Caco-2 (cell line): ENCODE measurements at places on chromosomes 12 and 14.

- no peak for DNase-seq
Observed at GRCh38 chr12:65364046-65364445, 85.6 kb downstream of the MSRB3 start.

- DNase-seq = no peak
Observed at GRCh38 chr12:101455685-101456084, 19.5 kb upstream of the SPIC start.

GRCh38 chr12:2268471-2269286 lies 215.9 kb downstream of the CACNA1C start:
- DNase-seq = peak; percentile 26

DNA sequence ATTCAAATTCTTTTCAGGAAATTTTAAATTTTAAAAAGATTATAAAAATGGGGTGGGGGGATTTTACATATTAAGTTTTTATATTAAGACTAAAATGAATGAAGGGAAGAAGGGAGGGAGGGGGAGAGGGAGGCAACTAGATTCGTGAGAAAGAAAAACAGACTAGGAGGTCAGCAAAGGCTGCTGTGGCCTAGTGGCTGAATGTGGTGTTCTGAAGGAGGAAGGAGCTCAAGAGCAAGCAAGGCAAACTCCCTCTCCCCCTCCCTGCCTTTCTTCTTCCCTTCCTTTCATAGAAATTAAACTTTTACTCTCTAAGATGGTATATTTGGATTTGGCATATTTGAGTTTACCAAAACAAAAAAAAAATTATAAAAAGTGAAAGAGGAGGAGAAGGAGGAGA lies 18.1 kb downstream of the DYRK2 start:
- DNase-seq = no peak

DNA sequence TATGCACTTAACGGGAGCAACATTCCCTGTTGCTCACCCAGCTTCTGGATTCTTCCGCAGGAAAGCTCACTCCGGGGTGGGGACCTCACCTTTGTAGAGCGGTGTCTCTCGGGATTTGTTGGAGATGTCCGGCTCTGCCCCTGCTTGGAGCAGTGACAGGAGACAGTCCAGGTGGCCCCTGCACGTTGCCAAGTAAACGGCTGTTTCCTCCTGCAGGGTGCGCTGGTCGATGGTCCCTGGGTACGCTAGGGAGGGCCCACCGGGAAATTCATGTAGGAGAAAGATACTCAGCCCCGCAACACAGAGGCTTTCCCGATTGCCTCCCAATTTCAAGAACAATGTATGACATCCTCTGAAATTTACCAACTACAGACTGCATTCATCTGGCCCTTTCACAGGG lies 23.1 kb downstream of the ASB2 start:
- DNase-seq = no peak
